ENCODE measurements at places on chromosomes 6 and 20.
A peak's percentile ranks its signal among the peaks of the same experiment; 100 is the strongest.

DNA sequence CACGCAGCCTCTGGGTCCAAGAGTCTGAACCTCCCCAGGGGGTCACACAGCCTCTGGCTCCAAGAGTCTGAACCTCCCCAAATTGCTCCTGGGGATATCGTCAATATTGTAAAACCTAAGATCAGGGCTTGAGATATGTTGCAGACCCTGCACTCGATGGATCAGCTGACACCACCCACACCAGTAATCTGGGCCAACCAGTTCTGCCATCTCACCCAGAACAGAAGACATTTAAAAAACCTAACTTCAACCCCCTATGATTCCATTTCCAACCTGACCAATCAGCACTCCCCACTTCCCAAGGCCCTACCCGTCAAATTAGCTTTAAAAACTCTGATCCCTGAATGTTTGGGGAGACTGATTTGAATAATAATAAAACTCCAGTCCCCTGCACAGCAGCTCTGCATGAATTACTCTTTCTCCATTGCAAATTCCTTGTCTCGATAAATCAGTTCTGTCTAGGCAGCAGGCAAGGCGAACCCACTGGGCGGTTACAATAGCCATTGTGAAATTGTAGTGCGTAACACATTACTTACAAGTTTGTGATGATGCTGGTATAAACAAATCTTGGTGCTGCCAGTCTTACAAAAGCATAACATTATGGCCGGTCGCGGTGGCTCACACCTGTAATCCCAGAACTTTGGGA, 32.4 kb upstream of the FAM135A start:
- DNase-seq, result no peak

DNA sequence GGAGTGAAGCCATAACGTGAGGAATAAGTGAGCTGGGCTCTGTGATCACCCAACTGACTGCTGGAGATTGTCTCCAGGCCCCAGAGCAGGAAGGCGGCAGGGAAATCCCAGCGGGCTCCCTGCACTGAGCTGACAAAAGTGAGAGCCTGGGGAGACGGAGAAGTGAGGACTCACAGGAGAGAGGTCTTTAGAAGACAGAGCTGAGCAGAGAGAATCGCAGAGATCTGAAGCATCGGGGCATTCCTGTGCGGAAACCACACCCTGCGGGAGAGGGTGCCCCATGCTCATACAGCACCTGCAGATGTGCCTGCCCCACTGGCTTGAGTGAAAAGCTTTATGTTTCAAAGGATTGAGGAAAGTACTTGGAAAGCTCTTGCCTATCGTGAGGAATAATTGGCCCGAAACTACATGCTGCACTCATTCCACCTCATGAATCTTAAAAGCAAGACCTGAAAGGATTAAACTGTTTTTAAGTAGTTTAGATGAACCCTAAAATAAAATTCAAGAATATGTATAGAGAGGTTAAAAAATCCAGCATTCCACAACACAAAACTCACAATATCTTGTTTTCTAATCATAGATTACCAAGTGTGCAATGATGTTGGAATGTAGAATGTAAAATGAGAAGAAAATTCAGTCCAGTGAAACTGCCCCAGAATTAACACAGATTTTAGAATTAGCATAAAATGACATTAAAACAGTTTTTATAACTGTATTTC, 17.7 kb upstream of the THBS2 start:
- no peak for DNase-seq

DNA sequence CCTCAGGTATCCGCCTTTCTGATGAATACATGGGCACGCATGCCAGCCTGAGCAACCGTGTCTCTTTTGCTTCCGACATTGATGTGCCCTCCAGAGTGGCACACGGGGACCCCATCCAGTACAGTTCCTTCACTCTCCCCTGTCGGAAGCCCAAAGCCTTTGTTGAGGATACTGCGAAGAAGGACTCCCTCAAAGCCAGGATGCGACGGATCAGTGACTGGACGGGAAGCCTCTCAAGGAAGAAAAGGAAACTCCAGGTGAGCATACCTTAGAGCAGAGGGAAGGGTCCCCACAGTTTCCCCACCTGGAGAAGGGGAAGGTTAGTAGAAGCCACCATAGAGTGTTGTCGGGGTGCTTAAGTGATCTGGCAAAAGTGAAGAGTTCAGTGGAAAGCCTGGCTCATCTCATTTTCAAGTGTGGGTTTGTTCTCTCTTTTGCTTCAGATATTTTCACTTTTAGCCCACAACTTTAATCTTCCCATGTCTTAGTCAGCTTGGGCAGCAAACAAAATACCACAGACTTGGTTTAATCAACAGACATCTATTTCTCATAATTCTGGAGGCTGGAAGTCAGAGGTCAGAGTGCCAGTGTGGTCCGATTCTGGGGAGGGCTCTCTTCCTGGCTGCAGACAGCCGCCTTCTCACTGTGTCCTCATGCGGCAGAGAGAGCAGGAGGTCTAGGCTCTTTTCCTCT, 133.5 kb upstream of the CLDN20 start:
- DNase-seq, result no peak

DNA sequence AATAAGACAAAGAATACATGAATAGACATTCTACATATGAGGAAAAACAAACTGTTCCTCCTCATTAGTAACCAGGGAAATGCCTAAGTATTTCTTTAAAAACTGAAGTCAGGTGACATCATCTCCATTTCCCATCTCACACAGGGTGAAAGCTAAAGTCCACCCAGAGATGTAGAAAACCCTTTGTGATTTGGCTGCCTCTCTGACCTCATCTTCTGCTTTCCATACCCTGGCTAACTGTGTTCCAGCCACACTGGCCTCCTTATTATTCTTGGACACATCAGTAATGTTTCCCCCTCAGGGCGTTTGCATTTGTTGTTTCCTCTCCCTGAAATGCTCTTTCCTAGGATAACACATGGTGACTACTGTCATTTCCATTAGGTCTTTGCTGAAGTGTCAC, 40.4 kb downstream of the ESF1 start:
- no peak for DNase-seq

DNA sequence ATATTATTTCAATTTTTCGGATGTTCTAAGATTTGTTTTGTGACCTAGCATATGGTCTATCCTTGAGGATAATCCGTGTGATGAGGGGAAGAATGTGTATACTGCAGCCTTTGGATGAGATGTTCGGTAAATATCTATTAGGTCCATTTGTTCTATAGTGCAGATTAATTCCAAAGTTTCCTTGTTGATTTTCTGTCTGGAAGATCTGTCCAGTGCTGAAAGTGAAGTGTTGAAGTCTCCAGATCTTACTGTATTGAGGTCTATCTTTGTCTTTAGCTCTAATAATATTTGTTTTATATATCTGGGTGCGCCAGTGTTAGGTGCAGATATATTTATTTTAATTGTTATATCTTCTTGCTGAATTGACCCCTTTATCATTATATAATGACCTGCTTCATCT, 32.2 kb upstream of the SNAP91 start:
- no peak for DNase-seq

DNA sequence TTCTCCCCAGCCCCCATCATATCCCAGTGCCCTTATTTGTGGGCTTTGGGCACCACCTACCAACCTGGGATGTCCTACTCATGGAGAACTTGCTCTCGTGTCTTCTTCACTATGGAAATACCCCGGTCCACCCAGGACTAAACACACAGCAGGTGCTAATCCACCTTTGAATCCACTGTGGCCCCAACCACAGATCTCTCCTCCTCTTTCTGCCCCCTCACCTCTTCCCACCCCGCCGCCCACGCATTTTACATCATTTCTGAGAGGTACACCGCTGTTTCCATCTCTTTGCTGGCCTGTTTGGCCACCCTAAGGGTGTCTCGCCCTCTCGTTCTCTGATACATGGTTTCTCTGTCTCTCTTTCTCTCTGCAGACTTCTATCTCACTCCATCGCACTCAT, 82.5 kb upstream of the CTNNBL1 start:
- no peak for DNase-seq

- no peak for DNase-seq
Measured at GRCh38 chr6:25259756-25260155, 19.4 kb upstream of the CARMIL1 start.

DNA sequence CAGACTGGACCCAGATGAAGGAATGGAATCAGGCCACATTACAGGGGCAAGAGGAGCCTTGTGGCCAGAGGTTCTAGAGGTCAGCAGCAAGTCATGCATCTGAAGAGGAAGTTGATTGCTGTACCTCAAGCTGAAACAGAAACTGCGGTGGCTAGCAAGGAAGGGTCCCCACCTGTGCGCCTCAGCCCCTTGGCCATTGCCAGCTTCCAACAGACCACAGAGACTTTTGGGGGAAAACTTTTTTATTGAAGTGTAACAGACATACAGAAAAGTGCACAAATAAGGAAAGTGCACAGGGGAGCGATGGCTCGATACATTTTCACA, 26.8 kb upstream of the SLC9A8 start:
- DNase-seq, result no peak

GRCh38 chr20:23782366-23782983, 31.7 kb upstream of the CST1 start:
- no peak for DNase-seq

DNA sequence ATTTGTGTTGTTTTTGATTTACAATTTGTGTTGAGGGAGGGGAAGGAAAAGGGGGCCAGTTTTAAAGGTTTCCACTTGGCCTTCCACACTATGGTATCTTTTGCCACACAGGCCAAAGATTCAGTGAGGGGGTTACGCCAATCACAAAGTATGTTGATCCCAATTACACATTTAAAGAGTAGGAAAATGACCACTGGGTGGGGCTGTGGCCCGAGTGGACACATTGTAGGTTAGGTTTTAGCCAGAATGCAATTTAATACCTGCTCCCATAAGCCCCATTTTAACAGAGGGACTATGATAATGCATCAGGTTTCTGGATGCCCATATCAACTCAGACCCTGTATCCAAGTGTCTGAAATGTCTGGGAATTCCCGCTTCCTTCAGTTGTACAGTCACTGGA, 15.6 kb downstream of the VGLL2 start:
- DNase-seq, result no peak

DNA sequence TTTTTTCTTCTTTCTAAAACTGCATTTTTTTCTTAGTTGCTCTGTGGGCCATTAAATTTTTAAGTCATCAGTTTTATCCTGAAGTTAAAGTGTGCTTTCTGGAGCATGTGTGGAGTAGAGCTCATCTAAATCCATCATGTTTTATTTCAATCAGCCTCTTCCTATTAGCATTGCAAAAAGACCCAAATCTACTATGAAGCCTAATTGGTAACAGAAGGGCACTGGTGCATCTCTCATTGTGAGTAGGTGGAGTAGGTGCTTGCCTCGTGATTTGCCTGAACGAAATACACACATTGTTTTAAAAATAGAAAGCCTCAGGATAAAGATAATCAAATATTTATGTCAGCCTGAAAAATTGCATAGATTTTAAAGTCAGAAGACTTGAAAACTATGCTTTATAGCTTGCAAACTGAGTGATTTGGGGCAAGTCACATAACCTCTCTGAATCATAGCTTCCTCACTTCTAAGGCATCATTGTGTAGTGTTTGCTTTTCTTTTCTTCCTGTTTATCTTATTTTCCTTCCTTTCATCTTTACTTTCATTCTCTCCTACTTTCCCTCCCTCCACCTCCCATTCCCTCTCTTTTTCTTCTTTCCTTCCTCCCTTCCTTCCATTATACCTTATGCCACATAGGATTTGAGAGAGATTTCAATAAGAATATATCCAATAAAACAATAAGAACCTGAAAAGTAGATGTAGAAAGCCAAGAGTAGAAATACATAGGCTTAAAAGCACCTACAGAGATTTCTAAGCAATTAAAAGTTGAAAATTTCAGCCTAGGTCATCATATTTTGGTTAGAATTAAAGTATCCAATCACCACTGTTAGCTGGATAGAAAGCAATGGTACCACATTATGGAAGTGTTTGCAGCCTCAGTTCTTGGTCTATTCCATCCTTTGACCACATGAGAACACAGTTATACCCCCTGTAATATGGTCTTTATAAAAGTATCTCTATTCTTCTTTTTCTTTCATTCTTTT, 49.6 kb upstream of the RNF146 start:
- no peak for DNase-seq

- DNase-seq, result no peak
Measured at GRCh38 chr6:87336367-87336766, 7.3 kb upstream of the GJB7 start.

- no peak for DNase-seq
Measured at GRCh38 chr6:120826253-120826652, 508.0 kb downstream of the TBC1D32 start.

DNA sequence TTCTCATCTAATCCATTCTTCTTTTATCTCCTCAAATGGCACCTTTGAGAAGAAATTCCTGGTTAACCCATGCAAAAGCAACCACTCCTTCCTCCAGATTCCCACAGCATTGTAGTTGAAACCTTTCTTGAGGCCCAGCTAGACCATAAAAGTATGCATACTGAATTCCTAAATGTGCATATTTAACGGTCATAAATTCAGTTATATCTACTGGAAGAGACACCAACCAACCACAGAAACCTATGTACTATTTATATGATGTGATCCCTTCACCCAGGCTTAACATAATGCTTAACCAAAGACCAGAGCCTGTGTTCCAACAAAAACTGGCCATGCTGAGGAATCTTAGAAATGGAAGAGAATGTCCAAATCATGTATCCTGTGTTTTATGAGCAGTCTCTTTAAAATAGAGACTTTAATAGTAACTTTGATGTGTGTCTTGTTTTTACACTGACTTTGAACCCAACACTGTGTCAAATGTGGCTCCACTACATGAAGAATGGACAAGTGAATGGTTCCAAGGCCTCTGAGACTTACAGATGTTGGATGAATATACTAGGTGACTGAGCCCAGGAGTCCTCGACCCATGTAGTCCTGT, 11.4 kb upstream of the TAF8 start:
- DNase-seq, result peak; percentile 69

- no peak for DNase-seq
Measured at GRCh38 chr6:118660218-118660569, 8.8 kb upstream of the CEP85L start.

DNA sequence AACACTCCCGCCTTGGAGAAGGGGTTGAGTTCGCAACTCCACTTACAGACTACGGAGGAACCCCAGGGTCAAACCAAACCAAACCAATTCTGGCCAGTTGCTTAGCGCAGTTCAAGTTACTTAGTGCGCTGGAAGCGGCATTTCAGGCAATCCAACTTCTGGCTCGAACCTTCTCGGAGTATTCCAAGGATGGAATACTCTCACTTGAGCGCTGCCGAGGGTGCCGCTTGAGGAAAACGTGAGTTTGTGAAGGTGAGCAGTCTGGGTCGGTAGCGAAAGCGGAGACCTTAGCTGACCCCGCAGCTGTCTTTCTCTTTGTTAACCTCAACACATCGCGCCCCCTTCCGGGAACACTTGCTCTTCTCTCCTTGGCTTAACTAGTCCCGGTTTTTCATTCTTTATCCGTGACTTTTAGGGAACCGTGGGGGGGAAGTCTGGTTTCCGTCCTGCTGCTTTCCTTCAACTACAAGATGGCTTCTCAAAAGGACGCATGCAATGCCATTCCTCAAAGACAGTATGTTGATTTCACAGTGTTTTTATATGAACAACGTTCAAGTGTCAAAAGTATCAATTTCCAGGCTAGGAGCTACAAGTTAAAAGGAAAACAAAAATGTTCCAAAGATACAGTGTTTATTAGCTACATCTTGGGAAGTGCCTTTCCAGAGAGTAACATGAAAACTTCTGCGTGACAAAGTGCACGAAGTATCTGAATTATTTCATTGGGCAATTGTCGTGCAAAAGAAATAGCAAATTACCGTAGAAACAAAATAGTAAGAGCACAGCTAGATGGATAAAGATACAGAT, 741 bp upstream of the PNISR start:
- no peak for DNase-seq

- no peak for DNase-seq
Measured at GRCh38 chr6:167392631-167393316, 67.9 kb downstream of the TTLL2 start.

Data from AG04449 (cell line).